CMK (cell line): ENCODE measurements at places on chromosomes 1 and 21.
A peak's percentile ranks its signal among the peaks of the same experiment; 100 is the strongest.

DNA sequence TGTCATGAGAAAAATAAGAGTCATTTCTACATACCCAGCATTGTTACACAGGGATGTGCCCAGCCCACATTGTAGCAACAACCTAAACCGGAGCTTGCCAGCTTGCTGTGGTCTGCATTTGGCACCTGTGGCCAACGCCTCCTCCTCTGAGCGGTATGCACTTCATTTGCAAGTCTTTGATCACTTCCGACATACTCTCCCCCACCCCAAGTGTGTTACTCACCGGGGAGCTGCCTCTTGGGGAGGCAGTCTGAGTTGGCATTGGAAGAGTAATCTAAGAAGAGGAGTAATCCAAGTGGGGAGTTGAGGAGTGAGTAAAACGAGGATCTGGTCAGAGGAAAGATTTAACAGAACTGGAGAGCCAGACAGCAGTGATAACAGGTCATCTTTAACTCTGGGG lies 3.8 kb downstream of the BCL9 start:
- DNase-seq, result no peak

DNA sequence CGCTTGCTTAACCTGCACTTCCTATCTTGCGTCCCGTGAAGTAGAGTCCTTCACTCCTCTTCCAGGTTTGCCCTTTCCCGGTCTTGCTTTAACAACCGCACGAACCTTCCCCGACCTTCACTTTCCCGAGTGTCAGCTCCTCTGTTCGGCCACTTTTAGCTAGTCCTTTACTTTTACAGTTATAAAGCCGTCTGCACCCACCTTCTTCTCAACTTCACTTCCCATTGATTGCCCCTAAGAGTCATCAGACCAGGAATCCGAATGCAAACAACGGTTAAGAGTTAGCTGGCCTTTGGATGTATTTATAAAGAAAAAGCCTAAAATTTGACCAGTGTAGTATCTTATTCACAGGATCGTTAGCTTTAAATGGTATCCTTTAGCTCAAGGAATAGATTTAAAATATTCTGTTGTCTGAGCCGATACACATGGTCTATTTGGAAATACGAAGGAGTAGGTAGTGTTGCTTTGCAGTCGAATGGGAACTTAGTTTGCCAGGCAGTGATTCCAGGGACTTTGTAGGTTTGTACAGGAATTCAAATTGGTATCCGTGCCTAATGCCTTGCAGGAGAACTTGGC lies 1.4 kb downstream of the PPP2R5A start:
- no peak for DNase-seq

DNA sequence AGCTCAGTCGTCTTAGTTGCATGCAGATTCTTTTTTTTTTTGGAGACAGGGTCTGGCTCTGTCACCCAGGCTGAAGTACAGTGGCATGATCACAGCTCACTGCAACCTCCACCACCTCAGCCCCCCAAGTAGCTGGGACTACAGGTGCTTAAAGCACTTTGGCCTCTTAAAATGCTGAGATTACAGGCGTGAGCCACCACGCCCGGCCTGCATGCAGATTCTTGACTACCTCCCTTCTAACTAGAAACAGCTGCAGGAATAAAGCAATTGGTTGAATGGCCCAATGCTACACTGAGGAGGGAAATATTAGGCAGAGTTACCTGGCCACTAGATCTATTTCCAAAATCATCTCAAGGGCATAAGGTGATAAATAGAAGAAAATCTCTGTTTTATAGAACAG lies 29.5 kb upstream of the TTC39A start:
- no peak for DNase-seq

- no peak for DNase-seq
Observed at GRCh38 chr1:171344473-171344820, 30.5 kb downstream of the FMO4 start.

DNA sequence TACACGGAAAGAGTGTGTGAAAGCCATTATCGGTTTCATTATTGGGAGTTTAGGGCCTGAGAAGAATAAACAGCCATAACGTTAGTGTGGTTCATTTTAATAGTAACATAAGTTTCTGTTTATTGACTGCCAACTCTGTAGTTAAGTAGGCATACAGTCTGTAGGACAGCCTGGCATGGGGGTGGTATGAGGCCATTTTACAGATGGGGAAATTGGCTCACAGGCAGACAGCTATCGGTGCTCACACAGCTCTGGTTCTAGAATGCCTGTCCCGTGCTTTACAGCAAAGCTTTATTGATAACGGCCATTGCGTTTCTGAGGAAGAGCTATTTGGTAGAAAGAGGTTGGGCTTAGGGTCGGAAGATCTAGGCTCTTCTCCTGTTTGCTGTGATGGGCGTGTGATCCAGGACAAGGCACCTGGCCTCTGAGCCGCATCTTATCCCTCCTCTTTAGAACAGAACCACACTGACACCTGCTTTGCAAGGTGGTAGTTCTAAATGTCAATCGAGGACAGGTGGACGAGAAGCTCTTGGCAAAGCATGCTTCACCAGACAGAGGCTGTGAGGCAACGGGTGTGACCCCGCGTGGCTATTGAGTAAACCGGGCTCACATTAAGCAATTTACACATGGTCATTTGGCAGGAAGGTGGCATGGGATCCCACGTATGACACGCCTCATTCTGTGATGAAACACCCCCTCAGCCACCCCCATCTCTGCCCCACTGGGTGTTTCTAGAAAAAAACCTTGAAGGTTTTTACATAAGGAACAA lies 14.9 kb downstream of the ETS2 start:
- peak; percentile 46 for DNase-seq

DNA sequence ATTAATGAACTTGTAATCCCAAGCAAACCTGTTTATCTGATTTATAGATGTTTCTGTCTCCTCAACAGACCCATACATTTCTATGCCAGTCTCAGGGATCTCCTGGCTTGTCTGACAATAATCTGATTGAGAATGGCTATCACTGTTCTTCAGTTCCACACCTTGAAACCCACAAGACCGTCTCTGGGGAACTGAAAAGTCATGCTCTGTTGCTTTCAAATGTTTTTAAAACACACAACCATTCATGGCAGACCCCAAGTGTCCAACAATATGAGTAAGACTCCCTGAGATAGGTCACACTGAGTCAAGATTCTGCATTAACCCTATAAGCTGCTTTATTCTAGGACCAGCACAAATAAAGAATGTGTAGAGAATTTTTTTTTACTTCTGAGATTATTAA lies 611.2 kb upstream of the PLXNA2 start:
- no peak for DNase-seq

GRCh38 chr1:55965981-55966461 lies 613.3 kb downstream of the PLPP3 start:
- DNase-seq, result no peak

- no peak for DNase-seq
Observed at GRCh38 chr1:56397811-56398231, 181.5 kb downstream of the PLPP3 start.

DNA sequence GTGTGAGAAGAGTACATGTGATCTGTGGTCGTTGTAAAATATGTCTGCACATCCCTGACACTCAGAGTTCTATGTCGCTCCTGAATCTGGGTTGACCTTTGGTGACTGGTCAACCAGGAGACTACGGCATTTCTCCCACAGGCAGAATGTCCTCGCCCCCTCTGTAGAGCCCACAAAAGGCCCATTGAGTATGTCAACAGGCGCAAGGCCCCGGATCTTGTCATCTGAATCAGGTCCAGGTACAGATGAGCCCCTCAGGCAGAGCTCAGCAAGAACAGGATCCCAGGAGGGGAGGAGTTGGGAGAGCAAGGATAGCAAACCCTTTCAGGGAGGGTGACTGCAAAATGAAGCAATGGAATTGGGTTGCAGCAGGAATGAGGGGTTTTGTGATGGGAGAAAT lies 126.5 kb downstream of the MATN1 start:
- no peak for DNase-seq

GRCh38 chr1:114833421-114833820 lies 21.2 kb upstream of the SYCP1 start:
- no peak for DNase-seq

DNA sequence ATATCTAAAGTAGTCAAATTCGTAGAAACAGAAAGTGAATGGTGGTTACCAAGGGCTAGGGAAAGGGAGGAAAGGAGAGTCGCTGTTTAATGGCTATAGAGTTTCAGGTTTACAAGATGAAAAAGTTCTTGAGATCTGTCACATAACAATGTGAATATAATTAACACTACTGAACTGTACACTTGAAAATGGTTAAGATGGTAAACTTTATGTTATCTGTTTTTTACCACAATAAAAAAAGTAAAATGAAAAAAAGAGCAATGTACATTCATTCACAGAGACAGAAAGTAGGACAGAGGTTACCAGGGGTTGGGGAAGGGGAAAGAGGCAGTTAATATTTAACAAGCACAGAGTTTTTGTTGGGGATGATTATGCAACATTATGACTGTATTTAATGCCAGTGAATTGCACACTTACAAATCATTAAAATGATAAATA lies 53.3 kb upstream of the SEC16B start:
- no peak for DNase-seq

DNA sequence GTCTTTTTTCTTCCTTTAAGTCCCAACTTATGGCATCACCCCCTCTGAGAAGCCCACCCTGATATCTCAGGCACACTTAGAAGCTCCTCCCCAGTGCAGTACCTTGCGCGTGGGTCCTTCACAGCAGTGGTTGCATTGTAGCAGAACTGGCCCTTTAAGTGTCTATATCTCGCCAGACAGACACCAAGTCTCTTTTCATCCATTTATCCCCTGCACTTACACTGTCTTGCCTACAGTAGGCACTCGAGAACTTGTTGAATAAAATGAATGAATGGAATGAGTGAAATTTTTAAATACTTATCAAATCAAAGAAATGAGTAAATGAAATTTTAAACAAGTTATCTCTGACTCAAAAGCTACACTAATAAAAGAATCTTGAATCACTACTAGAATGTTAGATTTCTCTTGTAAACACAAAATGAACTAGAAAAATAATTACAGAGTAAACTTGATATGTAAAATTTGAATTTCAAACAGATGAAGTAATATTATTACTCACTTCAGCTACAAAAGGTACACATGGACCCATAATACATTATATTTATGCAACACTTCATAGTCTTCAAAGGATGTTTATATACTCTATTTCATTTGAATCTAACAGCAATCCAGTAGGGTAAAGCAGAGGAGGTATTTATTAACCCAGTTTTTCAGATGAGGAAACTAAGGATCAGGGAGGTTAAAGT lies 54.7 kb upstream of the MAN1A2 start:
- DNase-seq, result no peak

DNA sequence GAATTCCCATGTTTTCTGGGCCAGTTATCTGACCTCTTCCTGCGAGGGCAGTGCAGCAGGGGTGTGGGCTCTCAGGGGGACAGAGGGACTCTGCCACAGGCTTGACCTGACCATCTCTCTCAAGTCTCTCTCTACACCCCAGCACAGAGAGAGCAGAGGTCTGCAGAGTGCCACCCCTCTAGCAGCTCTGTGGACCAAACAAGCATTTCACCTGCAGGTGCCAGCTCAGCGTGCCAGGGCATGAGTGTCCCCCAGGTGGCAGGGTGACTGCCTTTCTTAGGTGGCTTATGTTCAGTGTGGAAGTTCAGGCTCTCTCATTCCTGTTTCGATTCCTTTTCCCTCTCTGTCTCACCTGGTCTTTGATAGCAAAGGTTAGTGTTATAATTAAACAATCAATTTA lies 191.3 kb downstream of the CACNA1E start:
- DNase-seq, result no peak

DNA sequence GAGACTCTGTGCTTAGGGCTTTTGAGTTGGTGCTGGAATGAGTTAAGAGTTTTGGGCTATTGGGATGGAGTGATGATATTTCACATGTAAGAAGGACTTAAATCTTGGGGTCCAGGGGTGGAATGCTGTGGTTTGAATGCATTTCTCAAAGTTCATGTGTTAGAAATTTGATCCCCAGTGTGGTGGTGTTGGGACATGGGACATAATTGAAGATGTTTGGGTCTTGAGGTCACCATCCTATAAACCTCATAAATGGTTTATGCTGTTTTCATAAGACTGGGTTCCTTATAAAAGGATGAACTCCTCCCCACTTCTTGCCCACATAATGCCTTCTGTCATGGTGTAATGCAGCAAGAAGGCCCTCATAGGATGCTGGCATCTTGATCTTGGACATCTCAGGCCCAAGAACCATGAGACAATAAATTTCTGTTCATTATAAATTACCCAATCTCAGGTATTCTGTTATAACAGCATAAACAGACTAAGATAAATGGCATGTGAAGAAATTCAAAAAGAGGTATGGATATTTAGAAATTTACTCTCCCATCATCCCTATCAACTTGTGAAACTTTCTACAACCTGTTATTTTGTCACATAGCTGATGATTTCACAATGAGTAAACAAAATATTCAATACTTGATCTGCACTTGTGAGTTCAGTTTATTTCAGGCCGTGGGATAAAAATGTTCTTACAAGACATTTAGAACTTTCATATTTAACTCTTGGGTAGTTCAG lies 48.0 kb upstream of the NEK7 start:
- no peak for DNase-seq

DNA sequence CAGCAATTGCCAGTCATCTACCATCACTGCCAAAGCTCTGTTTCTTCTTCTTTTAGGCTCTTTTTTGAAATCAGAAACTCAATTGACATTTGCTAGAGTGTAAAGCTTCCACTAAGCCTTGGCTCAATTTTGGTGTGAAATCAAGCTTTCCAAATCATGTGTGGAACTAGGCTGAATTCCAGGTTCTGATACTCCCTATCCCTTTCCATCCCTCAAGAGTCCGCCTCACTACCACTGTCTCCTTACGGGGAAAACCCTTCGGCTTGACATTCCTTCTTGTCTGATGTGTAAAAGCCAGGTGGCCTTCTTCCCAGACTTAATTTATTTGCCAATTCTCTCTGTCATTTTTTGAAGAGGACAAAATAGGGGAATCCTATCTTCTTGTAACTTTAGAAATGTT lies 47.2 kb upstream of the PRMT6 start:
- no peak for DNase-seq

DNA sequence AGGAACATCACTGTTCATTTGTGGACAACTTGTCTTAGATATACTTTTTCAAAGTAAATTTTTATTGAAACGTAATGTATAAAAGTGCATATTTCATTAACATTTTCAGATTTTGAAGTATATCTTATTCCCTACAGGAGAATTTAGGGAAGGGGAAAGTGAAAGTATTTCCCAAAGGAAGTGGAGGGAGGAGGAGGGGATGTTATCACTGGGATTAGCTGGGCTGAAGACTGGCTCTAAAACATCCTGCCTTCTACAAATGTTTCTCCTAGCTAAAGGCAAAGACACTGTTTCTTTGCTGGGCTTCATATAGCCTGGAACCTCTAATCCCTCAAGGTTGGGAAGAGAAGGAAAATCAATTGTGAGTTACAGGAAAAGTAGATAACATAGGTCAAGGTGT lies 7.1 kb upstream of the ZNF697 start:
- no peak for DNase-seq

GRCh38 chr1:244642526-244642925 lies 10.4 kb upstream of the DESI2 start:
- DNase-seq, result no peak
